Activated naive CD4-positive, alpha-beta T cell treated with anti-CD3 and anti-CD28 coated beads, Interleukin-2, amount 50 U/mL, for 72 hours (primary cell): ENCODE measurements at places on chromosomes 12 and 14. TPM values are rescaled to one million over a fixed set of nuclear protein-coding genes. Genes with fewer than 3 reads are reported as not detected.

AVPR1A gene
- not detected for total RNA-seq

AQP5 gene
- total RNA-seq: not detected

SINHCAF gene
- 162 TPM for total RNA-seq

FGF6 gene
- not detected for total RNA-seq

PAPLN gene
- total RNA-seq: 1.4 TPM

ASPG gene
- not detected for total RNA-seq

OTOGL gene
- total RNA-seq: not detected

NFATC4 gene
- 1.7 TPM for total RNA-seq

KCNMB4 gene
- 1.3 TPM for total RNA-seq

PKP2 gene
- total RNA-seq: 0.45 TPM

RIN3 gene
- 27.9 TPM for total RNA-seq

CNPY2 gene
- 58.2 TPM for total RNA-seq

ABCC9 gene
- not detected for total RNA-seq

GIT2 gene
- total RNA-seq: 70.1 TPM

RNASE8 gene
- total RNA-seq: not detected

BCL2L2 gene
- 2.3 TPM for total RNA-seq

ADAMTS20 gene
- total RNA-seq: not detected

DDN gene
- 1.1 TPM for total RNA-seq

ADCY4 gene
- 5.7 TPM for total RNA-seq

TMEM253 gene
- total RNA-seq: not detected

TNFAIP2 gene
- 2.1 TPM for total RNA-seq

KLHL33 gene
- total RNA-seq: 0.09 TPM

PRH1 gene
- 7.8 TPM for total RNA-seq

HOXC6 gene
- total RNA-seq: not detected

CCND2 gene
- total RNA-seq: 266 TPM

NRL gene
- 2.9 TPM for total RNA-seq

GPR162 gene
- total RNA-seq: 0.46 TPM

ERP27 gene
- 5.0 TPM for total RNA-seq

P2RX7 gene
- 7.3 TPM for total RNA-seq

ISM2 gene
- total RNA-seq: not detected

ANKRD33 gene
- total RNA-seq: not detected

PTPRQ gene
- not detected for total RNA-seq

PTHLH gene
- total RNA-seq: not detected

KCNH5 gene
- total RNA-seq: not detected

MORN3 gene
- 2.9 TPM for total RNA-seq

KRT72 gene
- total RNA-seq: 7.7 TPM

ITPK1 gene
- 33.2 TPM for total RNA-seq

SERPINA3 gene
- total RNA-seq: not detected

ERBB3 gene
- 0.34 TPM for total RNA-seq

APOF gene
- total RNA-seq: not detected

GZMB gene
- 2,337 TPM for total RNA-seq

NKX2-8 gene
- total RNA-seq: not detected

ZNF26 gene
- total RNA-seq: 13.0 TPM

KRT6C gene
- not detected for total RNA-seq

SALL2 gene
- 5.4 TPM for total RNA-seq

BDKRB1 gene
- not detected for total RNA-seq

PPP2R3C gene
- total RNA-seq: 57.2 TPM

FOXN4 gene
- total RNA-seq: not detected

PLEKHD1 gene
- total RNA-seq: 0.05 TPM

MANSC4 gene
- total RNA-seq: not detected

INHBE gene
- total RNA-seq: 0.23 TPM

AMDHD1 gene
- total RNA-seq: 0.32 TPM

LRR1 gene
- 23.3 TPM for total RNA-seq

RASSF9 gene
- not detected for total RNA-seq

CGRRF1 gene
- total RNA-seq: 8.4 TPM

MAP1LC3B2 gene
- total RNA-seq: not detected

POTEM gene
- not detected for total RNA-seq

ADAM21 gene
- total RNA-seq: not detected
